Fibroblast of skin of left biceps (primary cell): ENCODE measurements at places on chromosomes 13 and 19.

DNA sequence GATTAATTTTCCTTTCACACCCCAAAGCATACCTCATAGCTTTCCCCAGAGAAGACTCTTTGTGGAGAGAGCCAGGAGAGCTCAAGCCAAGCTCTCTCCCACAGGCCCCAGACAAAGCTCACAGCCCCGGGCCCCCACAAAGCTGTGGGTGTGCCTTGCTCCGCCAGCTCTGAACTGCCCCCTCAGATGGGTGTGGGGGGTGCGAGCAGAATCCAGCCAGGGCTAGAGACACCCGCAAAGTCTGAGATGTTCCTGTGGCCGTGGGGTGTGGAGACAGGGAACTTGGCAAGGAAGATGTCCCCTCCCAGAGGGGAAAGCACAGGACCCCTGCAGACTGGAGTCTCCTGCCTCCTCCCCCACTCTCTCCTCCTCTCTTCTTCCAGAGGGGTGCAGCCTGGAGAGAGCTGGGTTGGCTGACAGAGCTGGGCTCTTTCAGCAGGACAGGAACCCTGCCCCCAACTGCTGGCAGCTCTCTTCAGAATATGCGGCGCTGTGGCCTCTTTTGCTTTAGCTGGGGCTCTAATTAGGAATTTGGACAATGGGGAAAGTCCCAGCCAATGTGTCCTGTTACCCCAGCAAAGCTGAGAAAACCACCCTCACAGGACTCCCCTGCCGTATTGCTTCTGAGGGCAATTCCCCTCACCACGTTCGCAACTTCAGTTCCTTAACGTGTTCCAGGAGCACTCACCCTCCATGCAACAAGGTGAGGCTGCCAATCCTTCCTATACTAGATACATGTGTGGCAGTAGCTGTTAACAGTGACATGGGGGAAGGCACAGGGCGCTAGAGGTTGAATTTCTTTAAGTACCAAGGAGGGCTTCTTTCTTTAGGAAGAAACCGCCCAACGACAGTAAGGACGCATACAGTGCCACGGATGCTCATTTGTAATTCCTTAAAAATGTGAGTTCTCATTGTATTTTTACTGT lies 170.0 kb downstream of the COL4A1 start:
- no peak for DNase-seq

GRCh38 chr19:18481505-18482222 lies 40.2 kb downstream of the ELL start:
- DNase-seq: no peak

GRCh38 chr13:30900436-30900835 lies 5.6 kb upstream of the MEDAG start:
- DNase-seq: no peak

DNA sequence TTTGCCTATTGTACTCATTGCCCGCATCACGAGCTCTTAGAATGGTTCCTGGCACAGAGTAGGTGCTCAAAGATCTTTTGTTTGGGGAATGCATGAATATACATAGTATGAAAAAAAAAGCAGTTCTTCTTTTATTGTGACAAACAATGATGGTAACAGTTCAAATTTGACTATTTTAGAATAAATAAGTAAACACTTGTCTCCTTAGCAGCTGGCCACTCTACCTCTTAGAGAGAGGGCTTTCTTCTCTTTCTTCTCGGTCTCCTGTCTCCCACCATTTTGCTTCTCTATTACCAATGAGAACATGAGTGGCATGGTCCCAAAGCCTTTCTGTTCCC lies 639 bp upstream of the SLAIN1 start:
- no peak for DNase-seq

DNA sequence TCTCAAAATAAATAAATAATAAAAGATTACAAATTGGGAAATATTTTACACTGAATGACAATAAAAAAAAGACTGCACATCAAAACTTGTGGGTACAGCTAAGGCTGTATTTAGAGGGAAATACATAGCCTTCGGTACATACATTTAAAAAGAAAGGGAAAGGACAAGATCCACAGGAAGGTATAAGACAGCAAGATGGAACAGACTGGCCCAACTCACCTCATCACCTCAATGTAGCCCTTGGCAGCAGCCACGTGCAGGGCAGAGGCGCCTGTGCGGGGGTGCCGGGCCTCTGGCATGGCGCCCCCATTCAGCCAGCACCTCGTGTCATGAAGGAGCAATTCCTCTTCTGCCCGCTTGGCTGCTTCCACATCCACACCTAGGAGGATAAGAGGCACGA lies 14.2 kb downstream of the PPP1R12C start:
- no peak for DNase-seq

DNA sequence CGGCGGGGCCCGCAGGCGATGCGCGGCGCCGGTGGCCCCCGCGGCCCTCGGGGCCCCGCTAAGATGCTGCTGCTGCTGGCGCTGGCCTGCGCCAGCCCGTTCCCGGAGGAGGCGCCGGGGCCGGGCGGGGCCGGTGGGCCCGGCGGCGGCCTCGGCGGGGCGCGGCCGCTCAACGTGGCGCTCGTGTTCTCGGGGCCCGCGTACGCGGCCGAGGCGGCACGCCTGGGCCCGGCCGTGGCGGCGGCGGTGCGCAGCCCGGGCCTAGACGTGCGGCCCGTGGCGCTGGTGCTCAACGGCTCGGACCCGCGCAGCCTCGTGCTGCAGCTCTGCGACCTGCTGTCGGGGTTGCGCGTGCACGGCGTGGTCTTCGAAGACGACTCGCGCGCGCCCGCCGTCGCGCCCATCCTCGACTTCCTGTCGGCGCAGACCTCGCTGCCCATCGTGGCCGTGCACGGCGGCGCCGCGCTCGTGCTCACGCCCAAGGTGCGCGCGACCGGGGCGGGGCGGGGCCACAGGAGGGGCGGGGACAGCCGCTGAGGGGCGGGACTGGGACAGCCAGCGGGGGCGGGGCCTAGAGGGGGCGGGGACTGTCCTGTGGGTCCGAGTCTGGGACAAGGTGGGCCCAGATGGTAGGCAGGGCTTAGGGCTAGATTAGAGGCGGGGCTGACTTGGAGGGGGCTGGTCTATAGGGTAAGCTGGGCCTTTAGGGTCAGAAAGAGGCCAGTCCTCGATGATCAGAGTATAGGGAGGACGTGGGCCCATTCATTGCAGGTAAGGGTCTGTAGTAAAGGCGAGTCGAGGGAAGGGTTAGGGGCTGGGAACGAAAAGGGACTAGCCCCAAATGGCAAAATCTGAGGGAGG lies 5.1 kb downstream of the GRIN2D start:
- peak; percentile 58 for DNase-seq

- no peak for DNase-seq
These were observed 260.3 kb downstream of the SLITRK6 start for GRCh38 chr13:85538957-85539356.

DNA sequence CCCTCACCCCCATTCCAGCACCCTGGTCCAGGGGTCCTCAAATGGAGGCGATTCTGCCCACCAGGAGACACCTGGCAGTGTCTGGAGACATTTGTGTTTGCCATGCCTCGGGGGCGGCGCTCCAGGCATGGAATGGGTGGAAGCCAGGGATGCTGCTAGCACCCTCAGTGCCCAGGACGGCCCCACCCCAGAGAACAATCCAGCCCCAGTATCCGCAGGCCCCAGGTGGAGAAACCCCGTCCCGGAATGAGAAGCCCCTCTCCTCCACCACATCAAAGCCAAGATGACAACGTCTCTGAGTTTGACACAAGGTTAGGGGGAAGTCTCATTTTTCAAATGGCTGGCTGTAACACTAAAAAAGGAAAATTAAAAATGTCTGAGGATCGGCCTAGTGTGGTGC lies 68.5 kb downstream of the INSR start:
- no peak for DNase-seq

DNA sequence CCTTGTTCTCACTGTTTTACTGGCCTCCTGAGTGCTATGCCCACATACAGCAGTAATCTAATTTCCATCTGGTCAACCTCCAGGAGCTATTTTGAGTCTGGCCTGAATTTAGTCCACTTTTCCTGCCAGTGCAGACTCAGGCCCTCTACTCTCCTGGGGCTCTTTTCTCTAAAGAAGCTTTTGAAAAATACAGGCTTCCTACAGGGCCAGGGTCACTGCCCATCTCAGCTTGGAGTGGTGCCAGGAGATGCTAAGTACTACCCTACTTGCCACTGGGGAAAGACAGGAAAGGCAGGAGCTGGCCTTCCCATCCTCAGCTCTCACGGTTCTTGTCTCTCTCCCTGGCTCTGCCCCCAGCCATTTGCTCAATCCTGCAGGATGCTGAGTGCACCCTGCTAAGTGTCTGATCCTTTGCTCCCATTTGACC lies 101.7 kb upstream of the SERP2 start:
- DNase-seq: no peak

GRCh38 chr19:38977445-38978325 lies 2.1 kb upstream of the FBXO17 start:
- no peak for DNase-seq

DNA sequence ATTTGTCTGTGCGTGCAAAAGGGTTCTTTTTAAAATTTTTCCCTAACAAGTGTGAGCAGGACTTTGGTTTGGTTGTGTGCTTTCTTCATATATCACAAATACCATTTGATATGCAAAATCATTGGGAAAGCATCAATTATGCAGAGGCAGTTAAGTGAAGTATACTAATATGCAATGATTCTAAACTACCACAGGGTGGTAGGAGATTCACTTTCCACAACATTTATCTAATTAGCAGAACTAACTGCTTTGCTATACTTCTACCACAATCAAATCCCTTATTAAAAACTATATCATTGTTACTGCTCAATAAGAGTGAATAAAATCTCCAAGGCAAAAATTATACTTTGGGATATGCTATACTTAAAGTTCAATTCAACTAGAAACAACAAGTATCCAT lies 2738.9 kb upstream of the PCDH20 start:
- peak; percentile 15 for DNase-seq

DNA sequence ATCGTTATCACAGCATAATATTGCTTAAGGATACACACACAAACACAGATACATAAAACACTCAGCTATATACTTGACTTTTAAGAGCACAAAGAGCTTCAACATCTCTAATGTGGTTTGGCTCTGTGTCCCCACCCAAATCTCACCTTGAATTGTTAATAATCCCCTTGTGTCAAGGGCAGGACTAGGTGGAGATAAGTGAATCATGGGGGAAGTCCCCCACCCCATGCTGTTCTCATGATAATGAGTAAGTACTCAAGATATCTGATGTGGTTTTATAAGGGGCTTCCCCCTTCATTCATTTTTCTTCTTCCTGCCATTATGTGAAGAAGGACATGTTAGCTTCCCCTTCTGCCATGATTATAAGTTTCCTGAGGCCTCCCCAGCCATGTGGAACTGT lies 481.4 kb downstream of the PCDH9 start:
- no peak for DNase-seq

DNA sequence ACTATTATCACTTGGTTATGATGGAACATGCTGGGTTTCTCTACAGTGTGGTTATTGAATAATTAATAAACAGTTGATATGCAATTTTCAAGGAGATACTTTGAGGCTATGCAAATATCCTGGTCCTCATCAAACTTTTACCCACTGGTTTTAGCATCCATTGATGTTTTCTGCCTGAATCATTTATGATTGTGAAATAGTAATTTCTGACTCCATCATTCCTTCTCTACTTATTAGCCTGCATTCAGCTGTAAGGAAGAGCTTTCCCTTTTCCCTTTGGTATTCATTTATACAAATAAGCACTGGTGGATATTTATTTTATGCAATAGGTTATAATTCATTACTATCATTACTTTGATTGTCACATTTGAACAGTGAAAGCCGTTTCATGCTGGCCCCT lies 13.9 kb upstream of the DNAJC15 start:
- no peak for DNase-seq

DNA sequence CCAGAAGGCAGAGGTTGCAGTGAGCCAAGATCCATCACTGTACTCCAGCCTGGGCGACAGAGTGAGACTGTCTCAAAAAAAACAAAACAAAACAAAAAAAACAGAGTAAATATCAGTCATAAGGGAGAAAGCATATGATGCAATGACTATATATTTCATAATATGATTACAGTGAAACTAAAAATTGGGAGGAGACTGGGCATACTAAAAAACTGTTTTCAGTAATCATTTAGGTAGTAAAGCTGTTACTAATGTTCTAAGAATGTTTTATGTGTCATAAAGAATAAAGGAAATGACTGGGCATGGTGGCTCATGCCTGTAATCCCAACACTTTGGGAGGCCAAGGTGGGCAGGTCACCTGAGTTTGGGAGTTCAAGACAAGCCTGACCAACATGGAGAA lies 15.9 kb downstream of the ZNF573 start:
- no peak for DNase-seq

GRCh38 chr13:105502193-105502592 lies 1033.3 kb downstream of the EFNB2 start:
- no peak for DNase-seq

DNA sequence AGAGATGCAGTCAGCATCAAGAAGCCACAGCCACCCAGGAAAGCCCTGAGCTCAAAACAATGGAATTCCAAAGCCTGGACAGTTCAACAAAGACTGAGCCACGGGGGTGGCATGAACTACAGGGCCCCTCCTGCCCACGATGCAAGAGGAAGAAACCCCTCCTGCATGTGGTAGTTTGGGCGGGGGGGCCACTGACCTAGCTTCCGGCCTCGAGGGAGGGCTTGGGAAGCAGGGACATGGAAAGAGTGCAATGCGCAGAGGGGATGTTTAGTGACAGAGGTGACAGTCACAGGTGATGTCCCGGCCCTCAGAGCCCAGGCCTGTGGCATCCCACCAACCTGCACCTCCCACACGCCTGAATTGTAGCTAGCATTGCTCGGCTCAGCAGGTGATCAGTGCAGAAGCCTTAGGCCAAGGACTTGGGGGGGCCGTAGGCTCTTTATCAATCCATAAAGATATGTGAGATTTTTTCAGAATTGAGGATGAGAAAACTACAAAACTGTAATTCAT lies 318.8 kb downstream of the TEX29 start:
- DNase-seq: no peak

GRCh38 chr13:20995245-20995838 lies 66.0 kb downstream of the LATS2 start:
- DNase-seq: no peak

DNA sequence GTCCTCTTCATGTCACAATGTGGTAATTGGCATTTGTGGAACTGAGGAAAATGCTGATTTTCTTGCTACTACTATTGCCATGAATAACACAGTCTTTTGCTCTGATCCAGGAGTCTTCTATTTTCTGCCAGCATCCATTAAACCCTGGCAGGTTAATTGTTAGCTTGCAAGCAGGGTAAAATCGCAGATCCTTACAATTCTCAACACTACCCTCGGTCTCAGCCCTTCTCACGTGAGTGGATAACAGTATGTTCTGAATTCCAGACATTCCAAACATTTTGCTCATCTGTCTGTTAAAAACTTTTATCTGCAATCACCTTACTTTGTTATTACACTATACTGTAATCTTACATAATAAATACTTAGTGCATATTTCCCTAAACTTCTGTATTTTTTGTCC lies 251.3 kb upstream of the ATXN8OS start:
- DNase-seq: no peak

- no peak for DNase-seq
These were observed 151.4 kb downstream of the PDS5B start for GRCh38 chr13:32737679-32738078.

- DNase-seq: no peak
These were observed 277.3 kb downstream of the FOXO1 start for GRCh38 chr13:40389081-40389641.
